ENCODE measurements at places on chromosomes 1 and 21. TPM values are rescaled to one million over a fixed set of nuclear protein-coding genes. Genes with fewer than 3 reads are reported as not detected.

The TUFT1 gene
- total RNA-seq = 17.2 TPM

The C1orf210 gene
- 0.12 TPM for total RNA-seq

The C1orf115 gene
- 3.8 TPM for total RNA-seq

The TNFAIP8L2 gene
- not detected for total RNA-seq

The MLLT11 gene
- 84.6 TPM for total RNA-seq

The KCNE1 gene
- total RNA-seq = not detected

- DNase-seq = no peak
These were observed 11.4 kb upstream of the ZBTB21 start for GRCh38 chr21:42021371-42022090.

DNA sequence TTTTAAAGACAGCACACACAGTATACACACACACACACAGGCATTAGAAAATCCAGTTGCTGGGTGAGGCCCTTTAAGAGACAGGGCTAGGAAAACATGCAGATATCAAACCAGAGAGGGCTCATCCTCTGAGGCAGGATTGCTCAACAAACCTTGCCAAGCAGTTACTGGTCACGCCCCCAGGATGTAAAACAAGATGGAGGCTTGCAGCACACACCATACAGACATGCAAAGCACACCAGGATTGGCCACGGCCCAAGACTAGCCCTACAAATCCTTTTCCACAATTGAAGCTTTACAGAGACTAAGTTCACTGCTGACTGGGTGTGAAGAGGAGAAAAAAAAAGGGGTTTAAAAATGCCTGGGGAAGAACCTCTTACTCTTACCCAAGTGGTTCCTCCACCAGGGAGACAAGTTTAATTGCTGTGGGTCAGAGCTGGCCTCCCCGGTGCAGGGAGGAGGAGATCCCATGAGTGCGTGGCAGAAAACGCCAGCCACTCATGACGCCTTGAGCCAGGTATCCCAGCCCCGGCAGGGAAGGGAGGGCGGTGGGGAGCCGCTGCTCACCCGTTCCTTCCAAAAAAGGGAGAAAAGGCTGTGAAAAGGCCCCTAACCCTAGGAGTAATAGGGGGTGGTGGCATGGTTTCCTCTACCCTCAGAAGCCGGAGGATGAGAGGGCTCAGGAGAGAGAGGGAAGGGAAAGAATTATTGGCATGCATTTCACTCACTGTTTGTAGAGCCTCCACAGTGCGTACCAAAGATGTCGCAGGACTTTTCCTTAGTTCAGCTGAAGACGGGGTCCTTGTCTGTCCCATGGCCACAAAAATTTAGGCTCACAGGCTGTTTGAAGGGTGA, 594.6 kb upstream of the ZP4 start:
- DNase-seq = peak; percentile 80

GRCh38 chr1:223718850-223719249, 6.5 kb downstream of the CAPN2 start:
- DNase-seq = no peak

DNA sequence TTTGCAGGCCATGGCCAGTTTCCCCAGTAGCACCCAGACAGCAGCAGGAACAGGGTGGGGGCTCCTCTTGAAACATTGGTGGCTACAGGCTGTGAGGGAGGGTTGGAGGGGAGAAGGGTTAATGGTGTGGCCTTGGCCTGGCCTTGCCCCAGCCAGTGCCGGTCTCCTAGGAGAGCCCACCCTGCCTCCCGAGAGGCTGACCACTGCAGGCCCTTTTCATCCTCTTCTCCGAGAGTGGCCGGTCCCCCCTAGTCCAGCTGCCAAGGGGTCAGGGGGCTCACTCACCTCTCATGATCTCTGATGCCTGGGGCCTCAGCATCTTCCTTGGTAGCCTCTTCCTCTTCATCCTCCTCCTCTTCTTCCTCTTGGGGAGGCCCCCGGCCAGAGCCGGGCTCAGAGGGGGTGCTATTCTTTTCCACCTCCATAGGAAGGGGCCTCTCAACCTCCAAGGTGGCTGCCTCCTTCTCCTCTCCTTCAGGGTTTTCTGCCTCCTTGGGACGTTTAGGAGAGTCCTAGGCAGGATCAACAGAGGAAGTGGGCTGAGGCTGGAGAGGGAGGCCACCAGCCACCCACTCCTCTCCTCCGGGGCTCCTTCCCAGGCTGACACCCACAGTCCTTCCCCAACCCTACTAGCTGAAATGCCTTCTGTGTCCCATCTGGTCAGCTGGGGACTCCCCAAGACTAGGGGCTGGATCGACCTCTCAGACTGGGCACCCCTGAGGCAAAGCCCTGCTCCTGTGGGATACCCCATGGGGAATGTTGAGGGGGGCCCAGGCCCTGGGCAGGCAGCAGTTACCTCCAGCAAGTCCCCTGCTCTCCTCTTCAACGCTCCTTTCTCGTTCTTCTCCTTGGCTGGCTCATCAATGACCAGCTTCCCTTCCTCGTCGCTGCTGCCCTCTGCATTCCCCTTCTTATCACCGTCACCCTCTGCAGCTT, 2.7 kb upstream of the MRPL24 start:
- no peak for DNase-seq

GRCh38 chr1:40929155-40929554, 50.3 kb upstream of the CTPS1 start:
- DNase-seq = no peak

GRCh38 chr21:35690436-35690835, 369.9 kb downstream of the SETD4 start:
- no peak for DNase-seq

- DNase-seq = no peak
These were observed 613.3 kb downstream of the PLPP3 start for GRCh38 chr1:55965981-55966461.

DNA sequence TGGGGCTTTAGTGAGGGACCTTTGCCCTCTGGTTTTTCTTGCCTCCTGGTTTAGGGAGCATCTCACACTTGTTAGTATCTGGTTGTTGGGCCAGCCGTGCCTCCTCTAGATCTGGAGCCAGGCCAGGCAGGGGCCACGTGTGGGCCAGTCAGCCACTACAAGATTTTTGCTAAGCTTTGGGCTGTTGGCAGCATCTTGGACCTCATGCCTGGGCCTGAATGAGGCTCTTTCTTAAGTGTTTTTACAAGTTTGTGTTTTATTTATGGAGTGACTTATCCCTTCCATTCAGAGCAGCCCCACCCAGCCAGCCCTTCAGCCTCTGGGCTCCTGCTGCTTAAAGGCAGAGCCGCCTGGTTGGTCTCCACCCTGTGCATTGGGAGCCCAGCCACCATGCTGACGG, 1.6 kb upstream of the SH3BGRL3 start:
- DNase-seq = peak; percentile 73

GRCh38 chr1:67767103-67767782, 66.0 kb downstream of the GNG12 start:
- no peak for DNase-seq

GRCh38 chr1:43908858-43909257, 24.7 kb upstream of the ARTN start:
- DNase-seq = no peak

- no peak for DNase-seq
These were observed 11.3 kb upstream of the SAMSN1 start for GRCh38 chr21:14557413-14557812.

- DNase-seq = no peak
These were observed 37.0 kb downstream of the IRF2BP2 start for GRCh38 chr1:234572966-234573365.

- DNase-seq = no peak
These were observed 23.9 kb downstream of the RNF2 start for GRCh38 chr1:185069202-185069772.

DNA sequence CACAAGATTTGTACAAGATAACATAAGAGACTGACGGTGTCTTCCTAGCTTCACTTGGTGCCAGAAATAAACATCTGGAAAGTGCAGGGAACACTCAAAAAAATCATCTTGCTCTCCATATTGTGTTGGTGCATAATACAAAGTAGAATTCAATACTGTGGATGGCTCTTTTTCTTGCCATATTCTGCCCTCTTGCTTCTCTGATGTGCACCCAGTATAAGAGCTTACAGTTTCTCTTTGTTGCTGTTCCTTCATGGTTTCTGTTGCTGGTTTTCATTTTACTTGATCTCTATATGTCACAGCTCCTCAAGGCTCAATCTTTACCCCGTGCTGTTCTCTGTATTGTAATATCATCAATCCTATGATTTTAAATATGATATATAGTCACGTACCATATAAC, 528.5 kb upstream of the ZP4 start:
- no peak for DNase-seq

- DNase-seq = no peak
These were observed 608 bp downstream of the PEF1 start for GRCh38 chr1:31643976-31644559.

- DNase-seq = peak; percentile 45
These were observed 482.0 kb downstream of the DISC1 start for GRCh38 chr1:232108598-232108997.

DNA sequence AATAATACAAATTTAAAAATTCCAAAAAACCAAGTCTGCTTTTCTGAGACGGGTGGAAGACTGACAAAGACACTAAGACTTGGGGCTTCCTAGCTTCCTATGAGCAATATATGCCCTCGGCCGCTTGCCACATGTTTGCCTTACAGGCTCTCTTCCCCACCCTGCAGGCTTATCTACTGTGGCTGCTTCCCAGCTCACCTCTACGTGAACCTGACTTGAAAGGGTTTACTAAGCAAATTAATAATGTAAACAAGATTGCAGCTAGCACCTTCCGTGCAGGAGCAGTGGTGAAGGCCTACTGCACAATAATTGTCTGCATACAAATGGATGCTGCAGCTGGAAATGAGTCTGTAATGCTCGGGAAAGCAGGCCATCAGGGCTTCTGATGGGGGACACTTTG, 152.9 kb upstream of the DAB1 start:
- DNase-seq = no peak
